ENCODE measurements at places on chromosomes 11 and 22. TPM values are rescaled to one million over a fixed set of nuclear protein-coding genes. Genes with fewer than 3 reads are reported as not detected.

CD6 gene
- total RNA-seq: not detected

PHLDB1 gene
- 157 TPM for total RNA-seq

MMP13 gene
- not detected for total RNA-seq

HEPN1 gene
- total RNA-seq: not detected

PLEKHA7 gene
- 0.39 TPM for total RNA-seq

OTOG gene
- total RNA-seq: not detected

CASP4 gene
- total RNA-seq: 111 TPM

TEX54 gene
- not detected for total RNA-seq

All from smooth muscle cell of the pulmonary artery (primary cell).